Endothelial cell (in vitro differentiated cells): ENCODE measurements at places on chromosomes 3 and 15. TPM values are rescaled to one million over a fixed set of nuclear protein-coding genes. Genes with fewer than 3 reads are reported as not detected.

SMCO1 gene
- total RNA-seq: not detected

DNA sequence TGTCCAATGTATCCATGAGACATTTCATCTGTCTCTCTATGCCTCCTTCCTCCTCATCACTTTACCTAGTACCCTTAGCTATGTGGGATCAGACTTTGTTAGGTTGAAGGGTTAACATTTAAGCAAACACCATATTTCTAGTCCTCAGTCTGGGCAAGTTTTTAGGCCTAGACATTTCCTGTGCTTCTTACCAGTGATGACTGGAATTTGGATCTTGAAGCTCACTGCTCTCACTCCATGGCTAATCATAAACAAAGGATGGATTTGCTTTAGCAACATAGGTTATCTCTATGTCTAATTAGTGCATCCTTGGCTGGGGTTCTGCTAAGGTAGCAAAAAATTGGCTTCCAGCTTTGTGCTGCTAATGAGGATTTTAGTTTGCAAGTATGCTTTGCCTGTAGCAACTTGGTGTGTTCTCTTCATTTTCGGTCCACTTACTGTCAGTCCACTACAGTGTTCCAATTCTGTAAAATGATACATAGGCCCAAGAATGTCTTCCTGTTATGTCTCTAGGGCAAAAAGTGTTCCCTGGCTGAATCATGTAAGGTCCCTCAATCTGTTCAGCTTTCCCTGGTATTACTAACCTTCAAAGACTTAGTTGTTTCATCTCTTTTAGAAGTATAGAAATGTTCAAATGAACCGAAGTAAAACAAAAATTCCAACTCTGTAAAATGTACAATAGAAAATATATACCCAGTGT is 615.4 kb downstream of the CADM2 start:
- no peak overlapping the region for H3K27ac ChIP-seq
- no peak for DNase-seq
- no peaks in the 10 kb centered on the region for H3K27me3 ChIP-seq
- H3K4me3 ChIP-seq: no peak overlapping the region
- H3K36me3 ChIP-seq: no peaks in the 10 kb centered on the region

IQCF5 gene
- total RNA-seq: not detected

- H3K27me3 ChIP-seq: peaks cover 5% of the 10 kb centered on the region
- H3K27ac ChIP-seq: no peak overlapping the region
- no peaks in the 10 kb centered on the region for H3K4me1 ChIP-seq
- no peak for DNase-seq
- H3K36me3 ChIP-seq: no peaks in the 10 kb centered on the region
These were observed 94.9 kb upstream of the ATP2B2 start for GRCh38 chr3:10600296-10600714.

- H3K4me1 ChIP-seq: peaks cover 30% of the 10 kb centered on the region
- H3K27me3 ChIP-seq: peaks cover 7% of the 10 kb centered on the region
- H3K27ac ChIP-seq: no peak overlapping the region
- no peak overlapping the region for H3K4me3 ChIP-seq
- DNase-seq: no peak
These were observed 74.1 kb upstream of the PLXNA1 start for GRCh38 chr3:126908752-126909275.

DNA sequence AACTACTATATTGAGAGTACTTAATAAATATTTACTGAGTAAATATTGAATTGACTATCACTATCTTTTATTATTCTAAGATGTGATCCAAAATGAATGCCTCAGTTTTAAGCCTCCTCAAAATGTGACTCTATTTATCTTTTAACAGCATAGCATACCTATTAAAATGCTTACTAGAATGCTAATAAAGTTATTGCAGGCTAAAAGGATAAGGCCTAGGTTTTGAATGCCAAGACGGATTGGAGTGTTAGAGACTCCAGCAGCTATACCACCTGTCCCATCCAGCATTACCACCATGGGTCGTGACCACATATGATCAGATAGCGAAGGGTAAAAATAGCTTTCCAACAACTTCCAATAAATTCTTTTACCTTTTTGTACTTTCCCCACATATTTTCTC is 64.7 kb upstream of the MYRIP start:
- H3K4me1 ChIP-seq: no peaks in the 10 kb centered on the region
- no peak for DNase-seq
- H3K4me3 ChIP-seq: no peak overlapping the region
- no peak overlapping the region for H3K27ac ChIP-seq
- H3K27me3 ChIP-seq: no peaks in the 10 kb centered on the region

RBP2 gene
- not detected for total RNA-seq

SLC6A20 gene
- total RNA-seq: 0.21 TPM

- no peak overlapping the region for H3K27ac ChIP-seq
- H3K36me3 ChIP-seq: no peaks in the 10 kb centered on the region
- H3K4me3 ChIP-seq: no peak overlapping the region
- DNase-seq: no peak
These were observed 354.5 kb upstream of the THBS1 start for GRCh38 chr15:39226169-39226937.

LTF gene
- total RNA-seq: not detected

DNA sequence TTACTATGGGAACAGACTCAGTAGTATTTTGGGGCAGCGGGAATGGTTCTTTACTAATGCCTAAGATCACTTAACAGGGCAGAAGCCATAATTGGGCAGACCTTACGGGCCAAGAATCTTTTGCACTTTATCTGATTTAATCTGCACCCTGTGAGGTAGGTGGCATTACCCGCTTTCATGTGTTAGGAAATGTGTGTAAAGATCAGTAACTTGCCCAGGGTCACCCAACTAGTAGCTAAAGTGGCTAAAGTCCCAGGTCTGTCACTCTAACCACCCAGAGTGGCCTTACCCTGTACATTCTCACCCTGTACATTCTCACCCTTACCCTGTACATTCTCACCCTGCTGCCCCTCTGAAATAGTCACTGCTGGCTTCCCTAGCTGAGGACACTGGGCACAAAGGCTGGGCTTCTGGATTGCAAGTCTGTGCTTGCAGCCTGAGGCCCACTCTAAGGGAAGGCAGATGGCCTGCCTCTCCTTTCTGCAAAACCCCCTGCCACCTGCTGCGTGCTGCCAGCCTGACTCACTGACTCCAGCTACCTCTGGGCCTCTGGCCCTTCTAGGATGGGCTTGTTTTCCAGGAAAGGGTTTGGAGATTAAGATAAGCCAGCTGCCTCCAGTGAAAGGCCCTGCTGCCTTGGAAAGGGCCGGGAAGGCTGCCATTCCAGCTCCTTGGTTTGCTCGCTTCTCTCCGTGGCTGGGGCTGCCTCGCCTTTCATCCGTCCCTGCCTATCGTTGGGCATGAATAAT is 37.5 kb upstream of the MYZAP start:
- peaks cover 63% of the 10 kb centered on the region for H3K4me1 ChIP-seq
- DNase-seq: no peak
- H3K4me3 ChIP-seq: peak overlapping the region; percentile 13
- peak overlapping the region; percentile 79 for H3K27ac ChIP-seq
- peaks cover 54% of the 10 kb centered on the region for H3K36me3 ChIP-seq
- H3K27me3 ChIP-seq: peaks cover 18% of the 10 kb centered on the region

GOLGA6A gene
- total RNA-seq: 0.85 TPM

GRCh38 chr3:72088486-72089025 is 303.6 kb upstream of the PROK2 start:
- DNase-seq: no peak
- no peak overlapping the region for H3K4me3 ChIP-seq
- H3K36me3 ChIP-seq: no peaks in the 10 kb centered on the region
- peaks cover 4% of the 10 kb centered on the region for H3K27me3 ChIP-seq
- H3K4me1 ChIP-seq: peaks cover 10% of the 10 kb centered on the region

DNA sequence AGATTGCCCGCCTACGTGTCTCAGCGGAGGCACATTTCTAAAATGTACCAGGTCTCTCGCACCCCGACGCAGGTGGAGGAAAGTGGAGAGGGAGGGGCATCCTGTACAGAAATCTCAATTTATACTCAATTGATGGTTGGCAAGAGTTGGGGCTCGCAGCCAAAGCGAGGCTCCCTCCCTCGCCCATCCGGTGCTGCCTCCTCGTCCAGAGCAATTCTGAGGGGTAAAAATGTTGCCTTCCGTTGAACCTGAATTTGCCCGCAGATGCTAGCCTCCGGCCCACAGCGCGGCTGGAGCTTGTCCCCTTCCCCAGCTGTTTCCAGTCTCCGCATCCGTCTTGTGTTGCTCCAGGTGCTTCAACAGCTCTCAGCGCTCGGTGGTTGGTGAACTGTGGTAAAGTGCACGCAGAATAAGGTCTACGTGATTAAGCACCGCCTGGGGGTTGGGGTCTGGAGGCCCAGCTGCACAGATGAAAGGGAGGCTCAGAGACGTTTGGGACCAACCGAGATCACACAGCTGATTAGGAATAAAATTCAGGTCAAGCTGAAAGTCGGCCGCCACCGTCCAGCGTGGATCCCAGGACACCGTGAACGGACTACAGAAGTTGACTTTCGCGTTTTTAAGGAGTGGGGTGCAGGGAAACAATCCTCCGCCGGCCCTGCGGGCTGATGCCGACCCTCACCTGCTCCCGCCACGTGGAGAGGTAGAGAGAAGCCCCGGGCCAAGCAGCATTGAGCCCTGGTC is 846 bp upstream of the POLG start:
- peak; percentile 51 for DNase-seq
- H3K4me1 ChIP-seq: peaks cover 27% of the 10 kb centered on the region
- H3K27me3 ChIP-seq: peaks cover 16% of the 10 kb centered on the region
- H3K27ac ChIP-seq: peak overlapping the region; percentile 92

GRCh38 chr3:34582055-34582454 is 783.6 kb downstream of the PDCD6IP start:
- H3K27ac ChIP-seq: no peak overlapping the region
- no peaks in the 10 kb centered on the region for H3K36me3 ChIP-seq
- no peak for DNase-seq
- no peaks in the 10 kb centered on the region for H3K4me1 ChIP-seq
- H3K27me3 ChIP-seq: no peaks in the 10 kb centered on the region

UBAP1L gene
- 1.8 TPM for total RNA-seq

SLC26A6 gene
- 76.1 TPM for total RNA-seq

GRCh38 chr3:156763931-156764720 is 62.0 kb upstream of the LEKR1 start:
- DNase-seq: no peak
- H3K27me3 ChIP-seq: peaks cover 1% of the 10 kb centered on the region
- no peaks in the 10 kb centered on the region for H3K36me3 ChIP-seq
- peaks cover 5% of the 10 kb centered on the region for H3K4me1 ChIP-seq

FAM107A gene
- total RNA-seq: 0.18 TPM

GRCh38 chr3:179348325-179349013 is 960 bp downstream of the MFN1 start:
- peaks cover 10% of the 10 kb centered on the region for H3K4me1 ChIP-seq
- peak overlapping the region; percentile 98 for H3K4me3 ChIP-seq
- DNase-seq: no peak
- H3K27ac ChIP-seq: peak overlapping the region; percentile 77
- peaks cover 3% of the 10 kb centered on the region for H3K27me3 ChIP-seq

B3GNT5 gene
- total RNA-seq: 6.9 TPM

FMN1 gene
- total RNA-seq: 1.3 TPM

PLOD2 gene
- 28.0 TPM for total RNA-seq

DNA sequence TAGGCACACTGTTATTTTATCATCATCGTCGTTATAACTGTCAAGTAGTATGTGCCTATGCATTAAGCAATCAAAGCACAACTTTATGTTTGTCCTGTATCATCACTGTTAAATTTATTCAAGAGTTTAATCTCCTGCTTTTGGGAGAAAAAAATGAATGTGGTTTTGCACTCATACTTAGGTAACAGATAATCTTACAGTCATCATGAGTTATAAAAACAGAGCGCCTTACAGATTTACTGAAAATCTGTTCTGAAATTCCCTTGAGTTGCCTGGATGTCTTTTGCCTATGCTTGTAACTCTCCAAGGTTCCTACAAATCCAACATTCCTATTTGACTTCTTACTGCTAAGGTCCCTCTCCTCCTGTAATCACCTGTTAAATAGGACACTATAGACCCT is 307.3 kb downstream of the ZIC4 start:
- H3K27me3 ChIP-seq: peaks cover 2% of the 10 kb centered on the region
- no peaks in the 10 kb centered on the region for H3K36me3 ChIP-seq
- H3K4me1 ChIP-seq: peaks cover 5% of the 10 kb centered on the region
- no peak overlapping the region for H3K27ac ChIP-seq

- peaks cover 7% of the 10 kb centered on the region for H3K4me1 ChIP-seq
- H3K27ac ChIP-seq: no peak overlapping the region
- no peaks in the 10 kb centered on the region for H3K27me3 ChIP-seq
- DNase-seq: no peak
These were observed 162.2 kb downstream of the PLD1 start for GRCh38 chr3:171648069-171648468.

GRCh38 chr15:87538327-87538834 is 718.2 kb downstream of the NTRK3 start:
- no peaks in the 10 kb centered on the region for H3K4me1 ChIP-seq
- H3K27me3 ChIP-seq: peaks cover 2% of the 10 kb centered on the region
- no peak overlapping the region for H3K27ac ChIP-seq

DNA sequence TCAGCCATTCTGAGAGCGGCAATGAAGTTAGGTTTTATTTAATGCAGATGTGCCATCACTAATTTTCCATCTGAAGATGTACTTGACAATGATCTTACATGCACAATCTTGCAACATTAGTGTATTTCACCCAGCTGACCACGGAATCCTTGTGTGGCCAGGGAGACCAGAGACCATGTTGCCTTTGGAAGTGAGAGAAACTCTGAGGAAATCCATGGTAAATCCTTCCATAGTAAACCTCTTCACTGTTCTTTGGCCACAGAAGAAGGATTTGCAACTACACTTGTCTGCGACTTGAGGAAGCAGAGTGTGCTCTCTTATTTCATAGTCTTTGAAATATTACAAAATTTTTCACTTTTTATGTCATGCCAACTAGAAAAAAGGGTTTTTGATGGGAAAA is 128.4 kb upstream of the IGSF10 start:
- no peak overlapping the region for H3K4me3 ChIP-seq
- no peak for DNase-seq
- H3K36me3 ChIP-seq: no peaks in the 10 kb centered on the region
- H3K27ac ChIP-seq: no peak overlapping the region

CEP152 gene
- 4.7 TPM for total RNA-seq

DNA sequence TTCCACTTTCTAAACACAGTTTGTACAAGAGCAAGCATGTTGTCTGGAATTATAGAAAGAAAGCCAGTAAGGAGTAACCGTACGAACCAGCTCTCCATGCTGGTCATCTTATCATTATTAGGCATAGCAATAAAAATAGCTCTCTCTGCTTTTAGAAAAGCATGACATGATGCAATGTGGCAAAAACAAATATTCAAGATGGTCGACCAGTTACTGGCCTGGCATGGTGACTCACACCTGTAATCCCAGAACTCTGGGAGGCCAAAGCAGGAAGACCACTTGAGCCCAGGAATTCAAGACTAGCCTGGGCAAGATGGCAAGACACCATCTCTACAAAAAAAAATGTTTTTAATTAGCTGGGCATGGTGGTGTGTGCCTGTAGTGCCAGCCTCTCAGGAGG is 2.6 kb upstream of the MAP4 start:
- no peak overlapping the region for H3K4me3 ChIP-seq
- H3K4me1 ChIP-seq: no peaks in the 10 kb centered on the region
- DNase-seq: no peak
- no peak overlapping the region for H3K27ac ChIP-seq
- no peaks in the 10 kb centered on the region for H3K27me3 ChIP-seq

- H3K4me3 ChIP-seq: peak overlapping the region; percentile 26
- peak; percentile 10 for DNase-seq
- H3K27ac ChIP-seq: peak overlapping the region; percentile 93
- peaks cover 3% of the 10 kb centered on the region for H3K27me3 ChIP-seq
These were observed 452.1 kb upstream of the KCNMB2 start for GRCh38 chr3:178083906-178084866.
